ENCODE measurements at places on chromosomes 5 and 9.
A peak's percentile ranks its signal among the peaks of the same experiment; 100 is the strongest.

GRCh38 chr9:5274770-5275169 lies 29.7 kb downstream of the RLN2 start:
- DNase-seq = no peak

- no peak for DNase-seq
Measured at GRCh38 chr5:124979251-124979650, 232.8 kb upstream of the ZNF608 start.

DNA sequence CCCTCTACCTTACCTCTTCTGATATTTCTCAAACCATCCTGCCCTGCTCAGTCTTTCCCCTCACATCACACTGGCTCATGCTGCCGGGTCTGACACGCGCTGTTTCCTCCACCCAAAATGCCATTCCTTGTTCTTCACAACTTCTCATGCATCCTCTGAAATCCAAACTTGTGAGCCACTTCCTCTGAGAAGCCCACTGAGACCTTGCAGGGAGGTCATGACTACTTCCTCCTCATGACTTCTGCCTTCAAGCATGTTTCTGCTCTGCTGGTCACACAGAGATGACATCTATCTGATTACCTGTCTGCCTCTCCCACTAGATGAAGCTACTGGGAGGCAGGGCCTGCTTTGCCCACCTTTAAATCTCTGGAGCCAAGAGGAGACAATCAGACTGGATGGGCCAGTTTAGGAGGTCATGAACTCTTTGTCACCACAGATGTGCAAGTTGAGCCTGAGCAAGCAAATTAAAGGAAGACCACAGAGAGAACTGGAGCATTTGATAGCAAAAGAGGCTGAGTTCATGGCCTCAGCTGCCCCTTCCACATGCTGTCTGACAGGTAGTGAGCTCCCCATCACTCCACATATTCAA lies 119.8 kb upstream of the TBC1D2 start:
- DNase-seq = peak; percentile 86

GRCh38 chr9:104144336-104144735 lies 50.2 kb downstream of the SMC2 start:
- DNase-seq = peak; percentile 3

DNA sequence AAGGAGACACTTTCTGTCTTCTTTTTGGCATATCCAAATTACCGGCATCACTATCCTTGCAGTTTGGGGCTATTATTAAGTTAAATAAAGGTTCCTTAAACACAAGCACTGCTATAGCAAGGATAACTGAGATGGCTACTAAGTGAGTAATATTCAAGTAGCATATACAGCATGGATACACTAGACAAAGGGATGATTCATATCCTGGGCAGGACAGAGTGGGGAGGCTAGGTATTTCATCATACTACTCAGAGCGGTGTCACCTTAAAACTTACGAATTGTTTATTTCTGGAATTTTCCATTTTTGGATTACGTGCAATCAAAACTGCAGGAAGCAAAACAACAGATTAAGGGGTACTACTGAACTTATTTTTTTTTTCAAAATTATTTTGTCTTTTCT lies 54.1 kb downstream of the FER start:
- DNase-seq = peak; percentile 94

DNA sequence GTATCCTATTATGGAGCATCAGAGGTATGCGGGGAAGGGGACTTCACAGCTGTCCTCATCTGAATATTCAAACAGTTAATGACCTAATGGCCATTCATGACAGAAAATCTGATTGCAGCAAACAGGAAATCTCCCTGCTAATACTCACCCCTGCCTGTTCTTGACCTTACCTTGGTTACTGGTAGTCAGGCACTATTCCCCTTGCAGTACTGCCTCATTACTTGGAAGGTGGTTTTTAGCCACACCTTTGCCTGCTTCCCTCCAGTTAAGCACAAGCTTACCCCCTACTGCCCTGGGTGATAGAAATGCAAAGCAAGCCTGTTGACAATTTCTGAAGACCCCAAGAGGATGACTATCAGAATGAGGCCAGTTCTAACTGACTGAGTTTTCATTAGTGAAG lies 332.4 kb downstream of the NTRK2 start:
- DNase-seq = no peak

- DNase-seq = peak; percentile 61
Measured at GRCh38 chr9:16217943-16218701, 652.3 kb downstream of the BNC2 start.

- DNase-seq = no peak
Measured at GRCh38 chr9:129373361-129373760, 195.3 kb upstream of the IER5L start.

- no peak for DNase-seq
Measured at GRCh38 chr5:135236228-135236907, 162.7 kb downstream of the MACROH2A1 start.

- DNase-seq = no peak
Measured at GRCh38 chr5:176785184-176786145, 24.9 kb upstream of the UNC5A start.

- peak; percentile 50 for DNase-seq
Measured at GRCh38 chr9:38059233-38059936, 9.6 kb downstream of the SHB start.

GRCh38 chr5:140189977-140190871 lies 15.2 kb downstream of the CYSTM1 start:
- DNase-seq = peak; percentile 79

DNA sequence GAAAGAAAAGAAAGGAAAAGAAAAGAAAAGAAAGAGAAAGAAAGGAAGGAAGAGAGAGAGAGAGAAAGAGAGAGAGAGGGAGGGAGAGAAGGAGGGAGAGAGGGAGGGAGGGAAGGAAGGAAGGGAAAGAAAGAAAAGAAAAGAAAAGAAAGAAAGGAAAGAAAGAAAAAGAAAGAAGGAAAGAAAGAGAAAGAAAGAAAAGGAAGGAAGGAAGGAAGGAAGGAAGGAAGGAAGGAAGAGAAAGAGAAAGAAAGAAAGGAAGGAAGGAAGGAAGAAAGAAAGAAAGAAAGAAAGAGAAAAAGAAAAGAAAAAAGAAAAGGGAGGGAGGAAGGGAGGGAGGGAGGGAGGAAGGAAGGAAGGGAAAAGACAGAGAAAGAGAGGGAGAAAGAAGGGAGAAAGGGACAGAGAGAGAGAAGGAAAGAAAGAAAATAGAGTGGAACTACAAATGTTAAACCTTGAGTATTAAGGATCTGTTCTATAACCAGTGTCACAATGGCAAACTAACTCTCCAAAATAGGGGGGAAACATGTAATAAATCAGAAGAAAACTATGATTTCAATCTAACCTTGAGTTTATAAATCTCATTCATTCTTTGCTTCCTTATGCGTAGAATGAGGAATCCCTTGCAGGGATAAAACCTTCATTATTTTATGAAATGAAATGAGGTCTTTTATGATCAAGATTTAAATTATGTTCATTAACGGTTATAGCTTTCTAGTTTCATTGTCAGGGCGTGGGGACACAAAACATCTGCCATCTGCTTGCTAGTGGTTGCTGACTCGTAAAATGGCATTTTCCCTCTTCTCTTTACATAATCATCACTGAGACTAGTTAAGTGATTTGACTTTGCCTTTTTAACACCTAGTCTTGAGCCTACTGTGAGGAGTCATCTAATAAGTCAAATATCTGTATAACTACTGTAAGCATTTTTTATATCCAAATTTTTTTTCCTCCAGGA lies 40.7 kb upstream of the RAD23B start:
- DNase-seq = peak; percentile 64

GRCh38 chr5:181217803-181218062 lies 5.3 kb upstream of the TRIM41 start:
- no peak for DNase-seq

- peak; percentile 67 for DNase-seq
Measured at GRCh38 chr5:102762095-102762534, 7.0 kb downstream of the PAM start.

DNA sequence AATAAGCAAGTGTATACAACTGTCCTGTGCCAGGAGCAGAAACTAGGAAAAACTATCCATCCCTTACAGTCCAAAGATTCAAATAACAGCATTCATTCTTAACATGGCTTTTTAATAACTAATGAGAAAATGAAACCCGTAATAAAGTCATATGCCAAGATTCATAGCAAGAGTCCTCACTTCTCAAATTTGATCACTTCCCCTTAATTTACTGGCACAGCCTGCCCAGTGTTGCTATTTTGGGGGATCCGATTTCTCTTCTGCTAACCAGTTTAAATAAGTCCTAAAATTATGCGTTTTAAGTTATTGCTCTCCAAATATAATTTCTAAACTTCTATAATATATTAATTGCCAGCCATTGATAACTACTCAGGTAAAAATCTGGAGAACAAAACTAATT lies 177.0 kb upstream of the PTGER4 start:
- DNase-seq = no peak

DNA sequence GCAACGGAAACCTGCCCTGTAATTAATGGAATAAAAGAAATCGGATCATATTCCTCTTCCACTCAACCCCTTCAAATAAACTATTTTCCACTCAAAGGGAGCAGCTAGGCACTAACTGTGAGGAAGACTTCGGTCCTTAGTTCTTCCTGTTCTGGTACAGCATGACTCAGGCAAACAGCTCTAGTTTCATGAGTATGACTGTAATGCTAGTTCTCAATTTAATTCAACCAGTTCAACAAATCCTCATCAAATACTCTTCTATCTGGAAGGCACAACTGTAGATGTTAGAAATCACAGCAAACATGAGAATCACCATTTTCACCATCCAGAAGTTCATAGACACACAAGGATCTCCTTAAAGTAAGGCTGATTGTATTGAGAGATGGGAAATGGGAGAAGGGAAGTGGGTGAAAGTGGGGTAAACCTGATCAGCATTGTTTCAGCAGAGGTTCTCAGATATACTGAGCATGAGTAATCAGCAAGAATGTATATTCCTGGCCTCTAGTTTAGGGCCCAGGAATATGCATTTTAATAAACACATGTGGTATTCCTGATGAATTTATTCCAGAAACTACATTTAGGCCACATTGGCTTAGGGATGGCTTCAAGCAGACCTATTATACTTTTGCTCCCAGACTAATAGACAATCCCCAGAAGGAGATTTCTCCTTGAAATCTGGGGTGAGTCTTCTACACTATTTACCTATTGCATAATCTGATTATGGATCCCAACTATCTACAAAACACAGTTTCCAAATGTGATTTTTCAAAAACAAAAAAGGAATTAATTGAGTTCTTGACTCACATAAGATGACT lies 141.1 kb upstream of the SLC12A2 start:
- DNase-seq = peak; percentile 31

- peak; percentile 83 for DNase-seq
Measured at GRCh38 chr5:159779481-159779880, 136.8 kb upstream of the ADRA1B start.

DNA sequence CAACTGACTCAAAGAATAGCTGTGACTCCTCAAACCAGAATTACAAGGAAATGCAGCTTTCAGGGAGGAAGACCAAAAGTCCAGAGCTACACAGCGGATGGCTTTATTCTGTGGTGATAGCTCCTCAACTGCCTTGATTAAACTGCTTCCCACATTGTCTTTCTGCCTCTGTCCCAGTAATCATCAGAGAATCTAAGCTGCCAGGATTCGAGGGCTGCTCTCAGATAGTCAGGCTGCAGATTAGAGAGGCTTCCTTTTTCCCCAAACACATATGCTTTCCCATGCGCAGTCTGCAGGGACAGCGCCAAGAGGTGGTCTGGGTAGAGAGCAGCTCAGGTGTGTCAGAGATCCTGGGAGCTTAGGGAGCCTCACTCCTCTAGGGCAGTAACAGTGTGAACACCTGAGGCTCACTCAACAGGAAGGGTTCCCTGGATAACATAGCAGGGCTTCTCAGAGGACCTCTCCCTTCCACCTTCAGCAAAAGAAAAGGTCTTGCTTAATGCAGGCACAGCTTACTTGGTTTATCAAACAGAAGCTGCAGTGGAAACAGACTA lies 439.9 kb upstream of the TLE4 start:
- no peak for DNase-seq

DNA sequence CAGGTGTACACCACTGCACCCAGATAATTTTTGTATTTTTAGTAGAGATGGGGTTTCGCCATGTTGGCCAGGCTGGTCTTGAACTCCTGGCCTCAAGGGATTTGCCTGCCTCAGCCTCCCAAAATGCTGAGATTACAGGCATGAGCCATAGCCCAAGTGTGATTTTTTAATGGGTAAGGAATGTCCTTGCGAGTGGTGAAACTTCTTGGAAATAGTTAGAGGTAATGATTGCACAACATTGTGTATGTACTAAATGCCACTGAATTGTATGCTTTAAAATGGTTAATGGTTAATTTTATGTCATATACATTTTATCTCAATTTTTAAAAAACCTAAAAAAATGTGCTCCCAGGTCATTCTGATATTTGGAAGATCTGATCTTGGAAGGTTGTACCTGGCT lies 59.9 kb upstream of the IL6ST start:
- peak; percentile 81 for DNase-seq

DNA sequence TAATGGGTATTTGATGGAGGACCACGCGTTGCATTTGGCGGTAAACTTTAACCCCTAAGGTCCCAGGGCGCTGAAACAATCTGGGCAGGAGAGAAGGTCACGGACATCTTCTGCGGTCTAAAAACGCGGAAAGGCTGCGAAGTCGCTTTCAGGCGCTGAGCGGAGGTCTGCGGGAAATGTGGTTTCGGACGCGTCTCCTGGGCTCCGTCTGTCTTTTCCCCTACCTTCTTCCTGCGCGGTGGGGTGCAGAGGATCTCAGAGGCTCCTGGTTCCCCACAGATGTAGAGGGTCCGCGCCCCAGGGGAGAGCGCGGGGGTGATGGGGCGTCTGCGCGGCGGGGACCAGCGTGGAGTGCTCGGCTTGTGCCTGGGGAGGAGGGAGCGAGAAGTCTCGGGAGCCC lies 58.4 kb downstream of the ZNF510 start:
- DNase-seq = no peak

DNA sequence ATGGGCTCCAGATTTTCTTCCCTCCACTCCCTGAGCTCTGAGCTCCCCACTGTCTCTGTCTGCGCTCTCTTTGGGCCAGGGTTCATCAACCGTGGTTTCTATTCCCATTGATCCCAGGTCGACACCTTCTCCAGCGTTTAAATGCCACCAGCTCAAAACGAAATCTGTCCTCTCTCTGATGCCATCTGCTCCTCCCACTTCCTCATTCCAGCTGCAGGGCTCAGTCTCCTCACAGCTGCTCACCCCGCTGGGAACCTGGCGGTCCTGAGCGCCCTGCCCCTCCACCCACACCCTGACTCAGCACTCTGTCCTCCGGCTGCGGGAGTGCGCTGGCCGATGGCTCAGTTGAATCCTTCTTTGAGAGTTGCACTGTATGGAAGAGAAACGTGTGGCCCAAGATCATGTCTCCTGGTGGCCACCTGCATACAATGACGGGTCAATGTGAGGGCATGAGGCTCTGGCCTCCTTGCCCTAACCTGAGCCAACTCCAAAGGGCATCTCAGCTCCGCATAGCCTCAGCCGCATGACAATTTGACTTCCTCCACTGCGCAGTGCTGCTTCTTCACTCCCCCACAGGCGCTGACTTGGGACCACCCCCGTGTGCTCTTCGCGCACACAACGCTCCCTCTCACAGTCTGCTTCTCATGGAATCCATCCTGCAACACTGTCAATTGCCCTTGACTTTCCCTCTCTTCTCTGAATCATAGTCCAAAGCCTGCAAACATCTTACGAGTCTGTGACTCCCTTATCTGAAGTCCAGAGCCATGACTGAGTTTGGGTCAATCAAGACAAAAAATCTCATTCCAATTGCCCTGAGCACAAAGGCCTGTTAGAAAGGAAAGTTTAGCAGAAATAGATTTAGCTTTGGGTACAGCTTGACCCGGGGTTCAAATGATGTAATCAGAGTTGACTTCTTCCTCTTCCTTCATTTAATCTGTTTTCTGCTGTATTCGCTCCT lies 82.4 kb downstream of the PTCH1 start:
- peak; percentile 35 for DNase-seq

GRCh38 chr5:142816531-142817430 lies 46.6 kb downstream of the ARHGAP26 start:
- peak; percentile 72 for DNase-seq

All from fibroblast of mammary gland (primary cell).